Progenitor cell of endocrine pancreas (in vitro differentiated cells): ENCODE measurements at places on chromosomes 1 and 21. TPM values are rescaled to one million over a fixed set of nuclear protein-coding genes. Genes with fewer than 3 reads are reported as not detected.

DNA sequence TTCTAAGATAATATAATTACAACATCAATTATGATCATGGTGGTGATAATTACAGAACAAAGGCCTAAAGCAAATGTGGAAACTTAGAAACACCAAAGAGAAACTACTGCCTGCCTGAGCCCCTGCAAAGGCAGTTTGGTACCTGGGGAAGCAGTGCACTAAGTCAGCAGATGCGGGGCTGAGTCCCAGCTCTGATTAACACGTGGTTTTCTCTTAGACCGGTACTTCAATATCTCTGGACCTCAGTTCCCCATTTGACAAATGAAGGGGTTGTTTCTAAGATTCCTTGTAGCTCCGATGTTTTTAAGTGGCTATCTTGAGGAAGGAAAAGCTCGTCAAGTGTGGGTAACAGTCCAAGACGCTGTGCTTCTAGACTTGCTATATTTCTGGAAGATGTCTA is 16.7 kb upstream of the PLEKHA6 start:
- no peak for DNase-seq

GRCh38 chr1:35659589-35659988 is 18.3 kb upstream of the PSMB2 start:
- DNase-seq = no peak

- no peak for DNase-seq
Measured at GRCh38 chr21:14947613-14948160, 117.1 kb downstream of the NRIP1 start.

FAM3B gene
- 8.2 and 10.1 TPM in 2 replicates for total RNA-seq

- no peak for DNase-seq
Measured at GRCh38 chr1:1627829-1628753, 3.9 kb upstream of the MMP23B start.

DNA sequence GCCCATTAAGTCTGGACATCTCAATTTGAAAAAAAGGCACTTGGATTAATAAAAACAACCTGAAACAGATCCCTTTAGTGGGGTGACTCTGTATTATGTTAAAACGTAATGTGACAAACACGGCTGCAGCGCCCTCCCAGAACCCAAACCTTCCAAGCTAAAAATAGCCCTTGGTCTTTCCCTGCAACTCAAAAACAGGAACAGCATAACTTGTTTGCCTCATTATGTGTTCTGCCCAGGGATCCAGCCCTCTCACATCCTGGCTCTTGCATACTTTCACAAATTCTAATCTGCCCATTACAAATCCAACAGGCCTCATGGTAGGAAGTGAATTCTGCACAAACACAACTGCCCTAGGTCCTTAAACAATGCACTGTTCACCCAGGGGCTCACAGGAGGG is 94.7 kb upstream of the GADD45A start:
- DNase-seq = no peak

GRCh38 chr1:156081917-156082308 is 352 bp downstream of the MEX3A start:
- no peak for DNase-seq

C1orf116 gene
- total RNA-seq = 31.3 and 31.9 TPM in 2 replicates

- no peak for DNase-seq
Measured at GRCh38 chr21:42847051-42847707, 32.2 kb downstream of the WDR4 start.

FBXO42 gene
- 26.8 and 30.5 TPM in 2 replicates for total RNA-seq

TMOD4 gene
- 1.5 and 2.0 TPM in 2 replicates for total RNA-seq

DNA sequence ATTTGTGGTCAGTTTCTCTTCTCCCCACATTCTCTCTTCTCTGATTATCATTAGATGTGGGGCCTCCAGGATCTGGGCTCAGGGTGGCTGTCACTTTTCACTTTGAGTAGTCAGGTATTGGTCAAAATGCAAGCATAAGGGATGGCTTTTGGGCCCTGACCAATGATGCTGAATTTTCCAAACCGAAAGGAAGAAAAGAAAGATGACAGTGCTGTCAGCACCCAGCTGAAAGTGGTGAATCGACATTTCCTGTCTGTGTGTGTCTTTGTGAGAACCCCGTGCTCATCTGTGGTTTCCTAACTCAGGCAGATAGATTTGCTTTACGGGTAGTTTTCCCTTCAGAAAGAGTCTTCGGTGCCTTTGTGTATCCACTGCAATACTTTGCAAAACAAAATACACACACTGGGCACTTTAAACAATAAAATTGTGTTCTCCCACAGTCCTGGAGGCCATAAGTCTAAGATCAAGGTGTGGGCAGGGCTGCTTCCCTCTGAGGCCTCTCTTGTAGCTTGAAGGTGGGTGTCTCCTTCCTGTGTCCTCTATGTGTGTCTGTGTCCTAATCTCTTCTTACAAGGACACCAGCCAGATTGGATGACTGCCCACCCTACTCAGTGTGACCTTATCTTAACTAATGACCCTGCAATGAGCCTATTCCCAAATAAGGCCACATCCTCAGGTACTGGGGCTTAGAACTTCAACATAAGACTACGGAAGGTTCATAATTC is 274.8 kb upstream of the AJAP1 start:
- no peak for DNase-seq

GRCh38 chr1:186617926-186618325 is 62.3 kb downstream of the PTGS2 start:
- DNase-seq = no peak

TEX50 gene
- total RNA-seq = not detected in 2 replicates

- no peak for DNase-seq
Measured at GRCh38 chr1:207025146-207025880, 7.2 kb downstream of the C1orf116 start.

CFHR3 gene
- 0.31 and 0.55 TPM in 2 replicates for total RNA-seq

DNA sequence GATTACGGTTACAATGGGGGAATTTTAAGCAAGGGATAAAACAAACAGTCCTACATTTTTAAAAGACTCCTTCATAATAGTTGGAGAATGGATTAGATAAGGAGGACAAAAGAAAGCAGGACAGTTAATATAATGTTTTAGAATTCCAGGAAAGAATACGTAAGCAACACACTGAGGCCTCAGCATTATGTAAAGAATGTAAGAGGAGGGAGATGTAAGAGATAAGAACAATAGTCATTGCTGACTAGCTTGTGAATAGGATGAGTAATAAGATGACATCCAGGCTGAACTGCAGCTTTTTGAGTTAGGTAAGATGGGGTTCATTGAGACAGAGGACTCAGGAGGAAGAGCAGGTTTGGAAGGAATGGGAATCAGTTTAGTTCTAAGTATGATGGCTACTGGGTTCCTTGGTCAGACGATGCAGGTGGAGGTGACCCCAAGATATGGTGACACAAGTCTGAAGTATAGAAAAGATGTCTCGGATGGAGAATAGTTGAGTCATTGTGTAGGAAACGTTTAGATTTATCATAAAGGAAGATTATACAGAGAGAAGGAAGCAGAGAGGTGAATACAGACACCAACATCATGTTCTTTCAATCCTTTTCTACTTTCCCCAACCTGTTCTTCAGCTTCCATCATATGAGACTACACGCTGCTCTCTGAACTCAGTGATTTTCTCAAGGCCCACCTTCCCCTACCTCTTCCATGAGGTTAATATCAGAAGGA is 372.8 kb downstream of the PTBP2 start:
- DNase-seq = no peak

- DNase-seq = no peak
Measured at GRCh38 chr1:43239484-43239883, 30.3 kb upstream of the TMEM125 start.

- no peak for DNase-seq
Measured at GRCh38 chr1:216805953-216806352, 82.7 kb upstream of the ESRRG start.

CAMK2N1 gene
- total RNA-seq = 67.2 and 69.2 TPM in 2 replicates

F3 gene
- 84.9 and 95.0 TPM in 2 replicates for total RNA-seq

- peak; percentile 15 for DNase-seq
Measured at GRCh38 chr1:116167625-116168276, 56.6 kb downstream of the MAB21L3 start.

SHISAL2A gene
- 0.29 and 0.38 TPM in 2 replicates for total RNA-seq

DYRK1A gene
- 83.5 and 90.3 TPM in 2 replicates for total RNA-seq

DNA sequence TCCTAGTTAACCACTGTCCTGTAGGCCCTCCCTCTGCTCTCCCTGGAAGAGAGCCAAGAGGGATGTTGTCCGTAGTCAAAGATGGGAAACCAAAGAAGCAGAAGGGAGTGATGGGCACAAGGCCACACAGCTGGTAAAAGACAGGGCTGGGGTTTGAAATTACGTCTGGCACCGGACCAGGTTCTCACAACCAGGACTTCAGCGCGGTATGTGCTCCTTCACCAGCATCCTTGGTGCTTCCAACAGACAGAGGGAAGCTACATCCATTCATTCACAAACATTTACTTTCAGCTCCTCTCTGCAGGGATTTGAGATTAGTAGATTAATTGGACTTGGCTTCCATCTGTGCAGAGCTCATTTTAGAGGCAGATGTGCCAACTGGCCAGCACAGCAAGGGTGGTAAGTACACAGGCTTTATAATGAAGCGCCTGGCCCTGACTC is 191.2 kb downstream of the TRABD2B start:
- DNase-seq = no peak

TTLL7 gene
- total RNA-seq = 106 and 117 TPM in 2 replicates

DNA sequence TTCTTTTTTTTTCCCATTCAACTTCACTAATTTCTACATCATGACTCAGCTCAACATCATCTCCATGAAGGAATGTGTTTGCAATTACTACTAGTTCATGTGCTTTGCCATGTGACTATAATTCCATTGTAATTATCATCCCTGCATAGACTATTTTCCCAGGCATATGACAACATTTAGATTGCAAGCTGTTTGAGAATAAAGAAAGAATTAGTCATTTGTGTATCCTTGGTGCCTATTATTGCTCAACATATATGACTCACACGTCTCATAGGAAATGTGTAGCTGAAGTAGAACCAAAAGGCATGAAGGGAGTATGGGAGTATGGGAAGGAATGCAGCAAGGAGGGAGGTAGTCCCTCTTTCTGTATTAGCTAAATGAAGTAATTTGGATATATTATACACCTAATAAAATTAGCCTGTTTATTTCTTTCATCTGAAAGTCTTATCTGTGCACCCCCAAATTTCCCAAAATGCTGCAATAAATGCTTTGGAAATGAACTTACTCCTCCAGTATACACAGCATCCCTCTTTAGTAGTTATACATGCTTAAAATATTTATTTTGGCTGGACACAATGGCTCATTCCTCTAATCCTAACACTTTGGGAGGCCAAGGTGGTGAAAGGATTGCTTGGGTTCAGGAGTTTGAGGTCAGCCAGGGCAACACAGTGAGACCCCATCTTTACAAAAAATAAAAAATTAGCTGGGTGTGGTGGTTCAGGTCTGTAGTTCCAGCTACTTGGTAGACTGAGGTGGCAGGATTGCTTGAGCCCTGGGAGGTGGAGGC is 316.9 kb upstream of the ADGRL4 start:
- no peak for DNase-seq

- no peak for DNase-seq
Measured at GRCh38 chr1:167105271-167106118, 11.6 kb downstream of the STYXL2 start.

DNA sequence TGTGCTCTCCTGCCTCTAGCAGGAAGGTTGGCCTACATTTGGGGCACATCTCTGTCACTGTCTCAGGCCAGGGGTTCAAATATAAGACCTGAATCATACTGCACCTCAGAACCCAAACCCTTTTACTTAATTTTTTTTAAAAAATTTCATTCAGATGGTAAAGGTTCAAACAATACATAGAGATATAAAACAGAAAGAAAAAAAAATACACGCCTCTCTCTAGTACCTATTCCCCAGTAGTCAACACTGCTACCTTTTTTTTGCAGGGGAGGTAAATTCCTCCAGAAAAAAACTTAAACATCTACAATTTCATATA is 32.9 kb downstream of the MAPKAPK2 start:
- DNase-seq = no peak

- DNase-seq = no peak
Measured at GRCh38 chr1:11434501-11434900, 44.5 kb upstream of the DISP3 start.

DNA sequence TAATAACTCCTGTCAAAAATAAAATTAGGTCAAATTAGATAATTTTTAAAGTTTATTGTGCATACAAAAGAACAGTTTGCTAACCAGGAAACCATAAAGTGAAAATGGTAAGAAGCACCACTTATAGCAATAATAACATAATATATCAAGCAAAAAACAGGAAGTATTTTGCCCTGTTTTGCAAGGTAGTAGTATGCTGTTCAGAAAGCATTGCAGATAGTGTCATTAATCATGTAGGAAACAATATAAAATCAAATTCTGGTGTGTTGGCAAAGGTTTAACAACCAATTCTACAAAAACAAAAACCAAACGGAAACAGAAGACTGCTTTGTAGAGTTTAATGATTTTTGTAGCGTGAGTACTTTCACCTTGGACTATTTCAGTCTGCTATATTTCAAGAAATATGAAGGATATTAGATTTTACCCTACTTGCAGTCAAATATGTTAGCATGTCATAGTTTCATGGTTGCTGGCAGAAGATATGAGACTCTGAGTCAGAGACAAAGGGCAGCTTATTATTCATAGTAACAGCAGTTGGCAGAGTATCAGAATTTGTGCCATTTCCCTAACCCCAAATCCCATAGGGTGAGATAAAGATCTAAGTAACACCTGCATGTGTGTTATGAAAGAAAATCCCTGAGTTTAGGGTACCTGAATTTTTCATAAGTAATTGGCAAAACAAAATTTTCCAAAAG is 729.0 kb upstream of the BRINP3 start:
- no peak for DNase-seq

MRAP gene
- total RNA-seq = 0.89 and 1.2 TPM in 2 replicates

PCP4 gene
- total RNA-seq = 2.0 and 2.4 TPM in 2 replicates

DNA sequence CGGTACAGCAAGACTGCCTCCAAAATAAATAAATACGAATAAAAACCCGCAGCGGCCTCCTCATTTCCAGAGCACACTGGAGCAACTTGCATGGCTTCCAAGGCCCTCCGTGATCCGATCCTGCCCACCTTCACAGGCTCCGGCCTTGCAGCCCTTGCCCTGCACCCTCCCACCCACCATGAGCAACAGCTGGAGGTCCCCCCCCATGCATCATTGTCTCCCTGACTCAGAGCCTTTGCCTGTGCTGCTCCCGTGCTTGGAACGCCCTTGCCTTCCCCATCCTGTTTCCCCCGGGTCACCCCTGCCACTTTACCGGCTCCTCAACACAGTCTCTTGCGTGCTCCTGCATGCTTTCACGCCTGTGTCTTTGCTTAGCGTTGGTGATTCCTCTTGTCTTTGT is 71.0 kb upstream of the ANGPTL1 start:
- no peak for DNase-seq

ST6GALNAC5 gene
- 9.5 and 13.6 TPM in 2 replicates for total RNA-seq

DNA sequence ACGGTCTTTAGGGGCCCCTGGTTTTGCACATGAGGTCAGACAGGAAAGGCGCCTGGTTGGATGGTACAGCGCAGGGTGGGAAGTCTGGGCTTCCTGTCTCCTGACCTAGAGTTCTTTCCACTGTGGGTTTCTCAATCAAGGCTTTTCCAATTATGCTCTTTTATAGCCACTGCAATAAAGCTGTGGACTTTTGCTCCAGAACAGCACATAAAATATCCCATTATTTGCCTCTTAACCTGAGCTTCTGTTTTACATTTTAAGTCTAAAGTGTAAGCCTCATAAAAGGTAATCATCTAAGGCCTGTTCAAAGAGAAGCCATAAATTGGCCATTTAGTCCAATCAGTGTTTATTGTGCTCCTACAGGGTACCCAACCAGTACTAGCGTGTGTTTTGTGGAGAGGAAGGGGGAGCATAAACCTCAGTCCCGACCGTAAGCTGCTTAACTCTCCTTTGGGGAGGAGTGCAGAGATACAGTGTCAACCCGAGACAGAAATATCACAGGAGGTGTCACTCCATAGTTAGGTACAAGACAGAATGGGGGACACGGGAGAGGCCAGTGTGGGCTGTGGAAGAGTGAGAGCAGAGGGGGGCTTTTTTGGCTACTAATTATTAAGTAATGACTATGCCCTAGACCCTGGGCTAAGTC is 270.0 kb downstream of the TRABD2B start:
- no peak for DNase-seq

GRCh38 chr1:162368451-162368850 is 8.2 kb downstream of the SPATA46 start:
- DNase-seq = no peak

GRCh38 chr1:20893931-20894330 is 106.8 kb upstream of the HP1BP3 start:
- DNase-seq = no peak
